Left cardiac atrium (tissue), 4 donors: ENCODE measurements at places on chromosomes 3 and 15. TPM values are rescaled to one million over a fixed set of nuclear protein-coding genes. Genes with fewer than 3 reads are reported as not detected.

- no peak for DNase-seq
Measured at GRCh38 chr3:134852132-134852531, 57.1 kb downstream of the EPHB1 start.

GRCh38 chr3:168034152-168034928 lies 61.4 kb downstream of the GOLIM4 start:
- DNase-seq, result no peak

DNA sequence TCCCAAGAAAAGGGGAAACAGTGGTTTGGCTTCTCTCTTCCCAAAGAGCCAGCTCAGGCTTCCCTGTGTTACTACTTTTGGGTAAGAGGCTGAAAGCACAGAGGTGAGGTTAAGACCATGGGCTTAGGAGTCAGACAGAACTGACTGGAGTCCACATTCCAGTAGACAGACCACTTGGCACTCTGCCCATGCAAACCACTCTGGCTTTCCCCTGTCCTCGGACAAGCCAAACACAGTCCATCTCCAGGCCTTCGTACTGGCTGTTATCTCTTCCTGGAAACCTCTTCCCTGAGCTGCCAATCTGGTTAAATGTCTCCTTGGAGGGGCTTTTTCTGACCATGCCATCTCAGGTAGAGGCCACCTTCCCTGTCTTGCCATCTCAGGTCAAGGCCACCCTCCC lies 53.1 kb upstream of the FAM3D start:
- no peak for DNase-seq

DNA sequence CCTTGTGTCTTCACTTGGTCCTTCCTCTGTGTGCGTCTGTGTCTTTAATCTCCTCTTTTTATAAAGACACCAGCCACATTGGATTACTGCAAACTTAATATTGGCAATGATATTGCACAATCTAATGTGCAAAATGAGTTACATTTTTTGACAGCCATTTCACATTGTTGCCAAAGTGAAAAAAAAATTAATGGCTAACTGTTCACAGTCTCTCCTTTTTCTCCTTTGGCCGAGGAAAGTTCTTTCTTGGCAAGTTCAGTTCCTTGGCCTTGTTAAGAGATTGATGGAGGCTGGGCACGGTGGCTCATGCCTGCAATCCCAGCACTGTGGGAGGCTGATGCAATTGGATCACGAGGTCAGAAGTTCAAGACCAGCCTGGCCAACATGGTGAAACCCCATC lies 62.2 kb upstream of the ZNF280D start:
- DNase-seq, result no peak

Gene SH2D7
- total RNA-seq, result not detected

DNA sequence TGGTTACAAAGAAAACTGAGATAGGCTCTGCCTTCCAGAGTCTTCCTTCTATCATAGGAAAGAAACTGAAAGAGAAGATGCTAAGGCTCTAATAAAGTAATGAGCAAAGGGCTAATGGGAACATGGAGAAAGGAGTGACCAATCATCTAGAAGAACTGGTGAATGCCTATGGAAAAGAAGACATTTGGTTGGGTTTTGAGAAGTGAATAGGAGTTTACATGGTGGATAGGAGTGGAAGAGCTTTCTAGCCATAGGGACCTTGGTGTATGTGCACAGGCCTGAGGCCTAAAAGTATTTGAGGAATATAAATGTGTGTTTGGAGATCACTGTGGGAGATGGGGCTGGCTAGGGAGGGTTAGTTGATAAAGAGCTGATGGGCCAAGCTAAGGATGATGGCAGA lies 6.8 kb downstream of the LPP start:
- DNase-seq, result no peak

GRCh38 chr15:47792231-47792630 lies 74.9 kb downstream of the SEMA6D start:
- DNase-seq, result no peak

GRCh38 chr3:137990427-137990826 lies 19.5 kb upstream of the CLDN18 start:
- no peak for DNase-seq

Gene LEO1
- total RNA-seq, result 10.8 TPM

Gene TGM4
- not detected for total RNA-seq

DNA sequence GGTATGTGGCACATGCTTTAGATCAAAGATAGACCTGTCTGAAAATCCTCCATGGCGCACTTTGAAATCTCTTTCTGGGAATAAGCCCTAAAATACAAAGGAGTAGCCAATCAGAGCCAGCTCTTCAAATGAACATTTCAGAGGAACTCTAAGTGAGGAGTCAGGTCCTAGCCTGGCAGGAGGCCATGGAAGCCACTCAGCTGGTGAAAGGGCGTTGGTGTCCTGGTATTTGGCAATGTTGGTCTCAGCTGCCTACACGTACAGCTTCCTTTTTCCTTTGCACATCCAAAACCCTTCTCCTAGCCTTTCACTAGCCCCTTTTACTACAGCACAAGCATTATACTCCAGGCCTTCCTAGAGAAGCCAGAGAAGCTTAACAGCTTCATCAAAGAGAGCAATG lies 5.5 kb downstream of the WDR73 start:
- DNase-seq, result peak; percentile 64

Gene DCUN1D1
- 31.2 TPM for total RNA-seq

GRCh38 chr3:42515976-42516375 lies 13.5 kb downstream of the VIPR1 start:
- peak; percentile 14 for DNase-seq
